NCI-H1930 (cell line): ENCODE measurements at places on chromosomes 1 and 21.

DNA sequence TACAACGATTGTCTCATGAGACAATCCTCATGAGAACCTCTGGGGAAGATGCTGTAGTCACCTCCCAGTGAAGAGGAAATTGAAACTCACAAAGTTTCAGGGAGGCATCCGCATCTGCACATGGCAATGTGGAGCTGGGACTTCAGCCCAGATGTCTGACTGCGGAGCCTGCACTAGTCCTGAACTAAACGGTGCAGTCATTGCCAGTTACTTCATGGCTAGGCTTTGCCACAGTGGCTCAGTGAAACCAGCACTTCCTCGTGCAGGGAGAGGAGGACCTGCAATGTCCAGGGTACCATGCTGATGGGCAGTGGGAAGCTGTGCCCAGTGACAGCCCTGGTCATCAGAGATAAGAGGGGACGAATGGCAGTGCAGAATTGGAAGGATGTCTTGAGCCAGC, 40.7 kb upstream of the ETS2 start:
- no peak for DNase-seq

GRCh38 chr1:217747156-217747769, 116.1 kb downstream of the SPATA17 start:
- no peak for DNase-seq

DNA sequence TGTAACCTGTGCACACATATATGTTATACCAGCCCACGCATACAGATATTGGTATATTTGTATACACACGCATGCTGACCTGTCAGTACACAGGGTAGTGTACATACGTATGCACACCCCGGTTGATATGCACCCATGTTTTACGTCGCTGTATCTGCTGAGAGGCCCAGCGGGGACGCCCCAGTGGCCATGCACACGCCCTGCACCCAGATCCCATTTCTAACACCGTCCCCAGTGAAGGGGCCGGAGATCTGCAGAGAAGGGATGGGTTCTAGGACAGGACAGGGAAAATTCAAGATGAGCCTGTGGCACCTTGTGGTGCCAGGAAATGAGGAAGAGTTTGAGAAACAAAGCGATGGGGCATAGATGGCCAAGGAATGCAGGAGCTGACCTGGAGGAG, 57.2 kb upstream of the TTC34 start:
- DNase-seq = no peak

DNA sequence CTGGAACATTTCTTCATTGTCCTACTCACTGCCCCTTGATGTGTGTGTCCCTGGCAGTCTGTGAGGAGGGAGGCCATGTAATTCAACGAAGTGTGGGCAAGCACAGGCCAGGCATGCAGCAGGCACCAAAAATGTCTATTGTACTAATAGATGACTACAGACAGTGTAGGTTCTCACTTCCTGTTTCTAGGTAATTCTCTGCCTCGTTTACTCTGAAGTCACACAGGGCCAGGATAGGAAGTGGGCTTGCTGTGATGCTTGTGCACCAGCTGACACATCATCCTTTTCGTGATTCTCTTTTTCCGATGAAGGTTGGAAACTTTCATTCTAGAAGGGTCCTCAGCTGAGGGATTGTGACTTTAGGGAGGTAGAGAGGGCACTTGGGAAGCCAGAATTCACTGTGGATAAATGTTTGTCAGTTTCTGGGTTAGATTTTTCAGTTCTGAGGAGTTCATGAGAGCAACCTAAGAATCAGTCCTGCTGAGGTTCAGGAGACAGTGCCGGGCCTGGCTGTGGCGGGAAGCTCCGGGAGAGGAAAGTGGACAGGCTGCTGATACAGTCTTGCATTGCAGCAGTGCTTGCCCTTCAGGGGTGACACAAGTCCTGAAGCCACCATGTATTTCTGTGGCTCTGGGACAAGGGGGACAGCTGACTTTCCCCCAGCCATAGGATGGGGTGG, 4.3 kb upstream of the CSF1 start:
- DNase-seq = no peak

DNA sequence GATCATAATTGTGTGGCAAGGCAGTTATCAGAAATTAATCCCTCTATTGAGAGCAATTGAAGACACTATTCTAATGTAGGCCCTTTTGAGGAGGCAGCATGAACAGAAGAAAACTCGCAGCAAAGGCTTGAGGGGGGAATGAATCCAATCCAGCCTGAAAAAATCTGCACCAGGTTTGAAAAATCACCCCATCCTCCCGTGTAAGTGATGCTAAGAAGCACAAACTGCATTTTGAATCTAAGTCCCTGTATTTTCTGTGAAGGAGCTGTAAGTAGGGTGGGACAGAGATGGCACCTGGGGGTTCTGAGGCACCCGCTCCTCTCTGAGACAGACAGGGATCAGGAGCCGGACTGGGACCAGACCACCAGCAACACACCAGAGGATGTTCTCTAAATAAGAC, at the start of gene CRB1:
Gene CRB1 (plus strand): TSS at position 241 of the 400 bp plus-strand sequence. CDS start 161 bp downstream, outside the sequence.
- DNase-seq = no peak

DNA sequence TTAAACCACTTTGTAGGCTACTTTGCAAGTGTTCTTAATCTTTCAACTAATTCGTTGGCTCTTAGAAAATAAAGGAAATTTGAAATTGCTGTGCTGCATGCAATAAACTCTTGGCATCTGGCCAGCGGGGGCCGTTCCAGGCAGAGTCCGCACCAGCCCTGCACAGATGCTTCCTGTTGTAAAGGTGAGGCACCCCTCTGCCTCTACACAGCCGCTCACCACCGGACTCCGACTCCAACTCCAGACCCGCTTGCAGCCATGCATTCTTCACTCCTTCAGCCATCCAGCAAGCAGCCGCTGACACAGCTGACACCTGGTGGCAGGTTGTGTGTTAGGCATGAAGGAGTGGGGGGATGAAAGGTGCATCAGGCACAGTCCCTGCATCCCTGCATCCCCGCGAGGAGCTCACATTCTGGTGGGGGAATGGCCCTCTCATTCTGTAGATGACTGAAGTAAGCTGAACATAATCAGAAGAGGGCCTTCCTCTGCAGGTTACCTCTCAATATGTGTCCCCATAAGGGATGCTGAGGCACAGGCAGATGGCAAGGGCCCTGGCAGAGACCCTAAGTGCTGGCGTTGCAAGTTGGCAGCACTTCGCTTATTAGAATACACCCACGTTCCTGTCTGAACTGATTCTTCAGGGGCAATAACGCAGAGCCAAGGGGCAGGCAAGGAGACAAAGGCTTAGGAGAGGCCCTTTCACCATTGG, 56.8 kb downstream of the GLIS1 start:
- no peak for DNase-seq

DNA sequence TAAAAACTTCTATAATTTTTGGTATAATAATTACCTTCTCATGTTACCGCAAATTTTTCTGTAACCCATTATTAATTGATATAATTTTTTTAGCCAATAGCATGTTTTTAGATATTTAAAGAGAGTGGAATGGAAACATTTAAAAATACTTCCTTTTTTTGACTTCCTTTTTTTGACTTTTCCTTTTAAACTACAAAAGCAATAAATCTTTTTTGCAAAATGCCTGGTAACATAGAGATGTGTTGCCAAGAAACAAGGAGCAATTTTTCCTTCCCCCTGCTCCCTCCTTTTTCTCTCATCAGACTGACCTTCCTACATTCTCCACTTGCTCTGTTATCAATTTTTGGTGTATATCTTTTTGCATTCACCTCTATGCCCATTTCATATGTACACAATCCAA, 666.2 kb downstream of the ADGRL2 start:
- DNase-seq = no peak

GRCh38 chr1:41955461-41956159, 36.9 kb upstream of the HIVEP3 start:
- no peak for DNase-seq

GRCh38 chr1:214272964-214273533, 7.9 kb upstream of the SMYD2 start:
- no peak for DNase-seq

- no peak for DNase-seq
Measured at GRCh38 chr1:32780005-32780404, 37.2 kb downstream of the YARS1 start.

DNA sequence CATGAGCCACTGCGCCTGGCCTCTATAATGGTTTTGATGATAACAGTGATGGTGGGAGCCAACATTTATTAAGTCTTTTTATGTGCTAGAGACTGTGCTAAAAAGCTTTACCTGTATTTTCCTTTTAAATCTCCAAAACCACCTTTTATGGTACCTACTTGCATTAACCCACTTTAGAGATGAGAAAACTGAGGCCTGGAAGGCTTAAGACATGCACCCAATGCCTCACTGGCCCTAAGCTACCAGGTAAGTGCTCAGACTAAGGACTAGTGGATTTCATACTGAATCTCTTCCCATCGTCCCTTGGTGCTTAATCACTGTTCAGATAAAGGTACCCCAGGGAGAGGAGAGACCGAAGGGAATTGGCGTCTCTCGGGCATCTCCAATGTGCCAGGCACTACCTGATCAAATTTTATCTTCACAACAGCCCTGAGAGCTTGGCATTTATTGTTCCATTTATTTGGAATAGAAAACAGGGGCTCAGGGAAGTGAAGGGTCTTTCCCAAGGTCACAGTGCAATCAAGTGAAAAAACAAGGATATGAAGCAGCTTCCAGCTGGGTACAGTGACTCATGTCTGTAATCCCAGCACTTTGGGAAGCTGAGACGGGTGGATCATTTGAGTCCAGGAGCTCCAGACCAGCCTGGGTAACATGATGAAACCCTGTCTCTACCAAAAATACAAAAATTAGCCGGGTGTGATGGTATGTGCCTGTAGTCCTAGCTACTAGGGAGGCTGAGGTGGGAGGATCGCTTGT, 84.2 kb downstream of the LACTBL1 start:
- DNase-seq = no peak

GRCh38 chr1:121483961-121484424, 299.2 kb downstream of the SRGAP2C start:
- DNase-seq = no peak

DNA sequence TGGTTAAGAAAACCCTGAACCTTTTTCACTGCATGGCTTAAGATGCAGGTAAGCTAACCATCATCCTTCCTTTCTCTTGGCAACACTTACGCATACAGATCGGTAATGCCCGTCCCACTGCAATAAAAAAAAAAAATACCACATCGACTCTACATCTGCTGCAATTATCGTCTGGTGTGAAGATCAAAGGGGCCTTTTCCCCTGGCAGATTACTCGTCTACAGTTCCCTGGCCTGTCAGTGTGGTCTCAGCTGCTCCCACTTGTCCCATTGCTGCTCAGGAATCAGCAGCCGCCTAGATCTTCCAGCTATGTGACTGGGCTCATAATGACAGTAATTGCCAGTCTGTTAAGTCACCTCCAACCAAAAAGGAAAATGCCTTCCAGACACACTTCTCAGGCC, 133.1 kb downstream of the SETD4 start:
- peak; percentile 62 for DNase-seq

DNA sequence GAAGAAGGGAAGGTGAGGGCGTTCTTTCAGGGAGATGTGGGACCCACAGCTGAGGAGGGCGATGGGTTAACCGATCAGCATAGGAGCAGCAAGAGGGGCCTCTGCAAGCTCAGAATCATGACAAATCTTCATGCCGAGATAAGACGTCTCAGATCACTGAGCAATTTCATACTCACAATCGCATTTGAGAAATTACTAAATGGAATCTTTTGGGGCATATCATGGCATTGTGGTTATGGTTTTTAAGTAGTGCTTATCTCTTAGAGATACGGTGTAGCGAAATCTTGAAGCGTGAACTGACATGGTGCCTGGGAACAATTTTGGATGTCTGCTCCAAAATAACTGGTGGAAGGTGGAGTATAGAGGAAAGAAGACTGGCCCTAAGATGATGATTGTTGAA, 6.2 kb downstream of the TNNT2 start:
- DNase-seq = no peak

DNA sequence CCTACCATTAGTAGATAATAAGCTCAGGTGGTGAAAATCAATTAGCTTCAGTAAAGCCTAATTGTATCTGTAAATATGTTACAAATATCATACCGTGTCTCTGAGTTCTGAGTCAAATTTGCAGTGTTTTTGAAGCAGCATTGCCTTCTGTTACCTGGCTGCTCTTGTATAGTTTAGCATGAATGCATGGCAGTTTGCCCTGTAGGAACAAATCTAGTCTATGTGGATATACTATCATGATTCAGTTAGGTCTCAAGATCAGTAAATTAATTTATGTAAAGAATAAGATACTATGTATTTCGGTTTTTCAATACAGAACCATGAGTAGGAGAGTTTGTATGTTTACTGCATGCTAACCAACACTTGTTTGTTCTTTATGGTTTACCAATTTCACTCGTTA, 240.6 kb upstream of the C1orf105 start:
- DNase-seq = no peak

GRCh38 chr1:205927676-205928075, 15.6 kb downstream of the SLC26A9 start:
- no peak for DNase-seq

- no peak for DNase-seq
Measured at GRCh38 chr1:33943978-33944377, 80.1 kb downstream of the HMGB4 start.

GRCh38 chr1:153072806-153073726, 1.7 kb upstream of the SPRR2B start:
- DNase-seq = no peak

DNA sequence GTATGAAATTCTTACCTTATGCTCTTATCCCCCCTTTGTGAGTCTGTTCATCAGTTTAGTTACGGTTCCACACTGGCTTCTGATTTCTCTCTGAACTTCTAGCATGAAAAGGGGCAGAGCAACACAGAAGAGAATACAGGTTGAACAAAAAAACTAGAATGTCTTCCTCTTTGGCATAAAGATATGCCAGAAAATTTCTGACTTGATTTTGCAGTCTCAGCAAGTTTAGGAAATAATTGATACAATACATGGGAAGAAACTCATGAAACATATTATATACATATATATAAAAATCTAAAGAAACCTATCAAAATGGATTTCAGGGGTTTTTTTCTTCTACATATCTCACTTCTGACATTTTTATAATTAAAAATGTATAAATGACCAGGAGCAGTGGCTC, 27.0 kb downstream of the SH3GLB1 start:
- no peak for DNase-seq

DNA sequence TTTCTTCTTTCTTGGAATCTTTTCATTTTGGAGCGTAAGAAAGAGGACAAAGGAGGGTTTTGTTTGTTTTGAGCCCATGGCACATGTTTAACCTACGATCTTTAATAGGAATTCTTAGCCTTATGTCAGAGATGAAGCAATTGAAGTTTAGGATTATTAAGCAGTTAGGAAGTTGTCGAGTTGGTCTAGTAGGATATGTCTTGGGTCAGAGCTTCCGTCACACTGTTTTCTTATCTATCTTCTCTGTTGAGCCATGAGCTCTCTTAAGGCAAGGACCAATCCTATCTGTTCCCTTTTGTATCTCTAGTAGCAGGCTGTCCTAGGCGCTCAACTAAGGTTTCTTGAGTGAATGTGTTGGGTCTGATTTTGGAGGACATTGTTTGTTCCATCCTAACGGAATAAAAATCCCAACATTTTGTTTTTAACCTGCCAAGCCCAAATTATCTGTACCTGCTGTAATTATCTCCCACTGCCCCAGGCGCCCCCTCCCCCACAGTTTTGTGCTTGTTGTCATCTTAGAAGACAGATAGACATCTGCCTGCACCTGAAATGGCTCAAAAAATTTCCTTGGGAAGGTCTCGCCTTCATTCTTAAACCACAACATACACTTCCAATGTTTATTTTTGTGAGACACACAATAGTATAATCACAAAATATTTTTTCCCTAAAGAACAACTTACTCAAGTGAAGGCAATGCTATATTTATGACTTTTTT, 95.3 kb upstream of the GADD45A start:
- no peak for DNase-seq

- no peak for DNase-seq
Measured at GRCh38 chr1:228216371-228217320, 8.8 kb downstream of the OBSCN start.
